ENCODE measurements at places on chromosomes 16 and 17.

DNA sequence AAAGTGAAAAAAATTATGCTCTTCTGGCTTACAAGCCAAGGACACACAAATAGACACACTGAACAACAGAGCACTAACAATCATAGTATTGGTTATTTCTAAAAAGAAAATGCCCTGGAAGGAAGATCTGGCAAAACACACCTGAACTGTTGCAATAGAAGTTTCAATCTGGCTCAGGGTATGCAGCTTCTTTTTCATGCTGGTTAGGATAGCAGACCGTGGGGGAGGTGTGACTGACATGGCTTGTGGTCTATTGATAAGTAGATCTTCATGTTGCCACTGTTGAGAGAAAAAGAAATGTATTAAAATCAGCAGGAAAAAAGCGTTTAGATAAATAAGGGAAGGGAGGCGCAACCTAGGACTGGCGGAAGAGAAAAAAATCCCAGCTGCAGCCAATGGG is 26.5 kb upstream of the ARL6IP1 start:
- no peak for DNase-seq

GRCh38 chr17:20314834-20315233 is 152.5 kb downstream of the LGALS9B start:
- DNase-seq: no peak

GRCh38 chr17:5203908-5204294 is 12.2 kb upstream of the ZNF594 start:
- no peak for DNase-seq

DNA sequence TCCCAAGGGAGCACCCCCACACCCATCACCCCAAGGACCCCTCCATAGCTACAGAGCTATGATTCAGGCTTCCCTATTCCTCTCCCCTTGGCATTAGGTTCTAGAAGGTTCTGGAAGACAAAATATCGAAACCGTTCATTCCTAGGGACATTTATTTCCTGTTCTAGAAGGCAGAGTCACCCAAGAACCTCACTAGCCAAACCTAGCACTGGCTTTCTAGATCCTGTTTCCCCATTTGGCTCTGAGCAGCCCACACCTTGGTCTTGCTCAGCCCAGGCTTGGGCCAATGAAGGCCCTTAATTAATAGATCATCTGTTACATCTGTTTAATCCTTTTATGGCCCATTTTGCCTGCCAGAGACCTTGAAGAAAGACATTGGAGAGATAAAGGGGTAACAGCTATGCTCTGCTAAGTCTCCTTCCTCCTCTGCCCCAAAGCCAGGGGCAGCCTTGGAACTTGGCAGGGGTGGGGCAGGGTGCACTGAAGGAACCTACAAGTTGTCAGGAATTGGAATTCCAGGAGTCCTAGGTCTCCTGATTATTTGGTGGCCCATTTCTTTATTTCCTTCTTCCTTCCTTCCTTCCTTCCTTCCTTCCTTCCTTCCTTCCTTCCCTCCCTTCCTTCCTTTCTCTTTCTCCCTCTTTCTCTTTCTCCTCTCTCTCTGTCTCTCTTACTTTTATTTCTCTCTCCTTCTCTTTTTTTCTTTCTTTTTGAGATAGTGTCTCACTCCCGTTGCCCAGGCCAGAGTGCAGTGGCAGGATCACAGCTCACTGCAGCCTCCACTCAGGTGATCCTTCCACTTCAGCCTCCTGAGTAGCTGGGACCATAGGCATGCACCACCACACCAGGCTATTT is 8.7 kb upstream of the FZD2 start:
- DNase-seq: no peak

Measured in CD4-positive, alpha-beta T cell treated with Interferon gamma for 1 hour (primary cell).